ENCODE measurements at places on chromosomes 5 and 9. TPM values are rescaled to one million over a fixed set of nuclear protein-coding genes. Genes with fewer than 3 reads are reported as not detected.

- H3K4me3 ChIP-seq, result peak overlapping the region; percentile 55
- no peaks in the 10 kb centered on the region for H3K4me1 ChIP-seq
- DNase-seq, result no peak
- peak overlapping the region; percentile 90 for H3K27ac ChIP-seq
- no peaks in the 10 kb centered on the region for H3K36me3 ChIP-seq
- H3K27me3 ChIP-seq, result no peaks in the 10 kb centered on the region
Measured at GRCh38 chr5:140965905-140966292, 377 bp upstream of the PCDHAC2 start.

CNTFR gene
- 12.9 TPM for total RNA-seq

DNA sequence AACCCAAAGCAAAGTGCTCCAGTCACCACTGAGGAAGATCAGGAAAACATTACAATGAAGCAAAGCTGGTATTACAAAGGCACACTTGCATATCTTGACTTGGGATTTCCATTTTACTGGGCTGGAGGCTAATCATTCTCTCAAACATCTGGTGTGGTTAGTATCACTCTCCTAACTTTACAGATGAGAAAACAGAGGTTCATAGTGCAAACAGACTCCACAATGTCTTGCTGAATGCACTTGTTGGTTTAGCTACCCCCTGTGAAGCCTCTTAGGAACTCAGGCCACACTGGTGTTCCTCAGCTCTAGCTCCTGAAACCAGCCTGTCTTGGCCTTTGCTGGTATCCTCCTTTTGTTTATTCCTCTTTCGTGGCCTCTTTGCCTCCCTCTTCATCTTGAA, 29.5 kb upstream of the SMAD5 start:
- no peak for DNase-seq
- no peaks in the 10 kb centered on the region for H3K27me3 ChIP-seq
- H3K36me3 ChIP-seq, result no peaks in the 10 kb centered on the region
- H3K27ac ChIP-seq, result no peak overlapping the region
- H3K4me3 ChIP-seq, result no peak overlapping the region

SIT1 gene
- total RNA-seq, result 0.82 TPM

GPX8 gene
- 14.2 TPM for total RNA-seq

Measured in sigmoid colon (tissue), 7 donors.